GM18507 (cell line): ENCODE measurements at places on chromosomes 2 and 18.

- no peak for DNase-seq
Measured at GRCh38 chr2:240336820-240337427, 98.5 kb upstream of the GPC1 start.

DNA sequence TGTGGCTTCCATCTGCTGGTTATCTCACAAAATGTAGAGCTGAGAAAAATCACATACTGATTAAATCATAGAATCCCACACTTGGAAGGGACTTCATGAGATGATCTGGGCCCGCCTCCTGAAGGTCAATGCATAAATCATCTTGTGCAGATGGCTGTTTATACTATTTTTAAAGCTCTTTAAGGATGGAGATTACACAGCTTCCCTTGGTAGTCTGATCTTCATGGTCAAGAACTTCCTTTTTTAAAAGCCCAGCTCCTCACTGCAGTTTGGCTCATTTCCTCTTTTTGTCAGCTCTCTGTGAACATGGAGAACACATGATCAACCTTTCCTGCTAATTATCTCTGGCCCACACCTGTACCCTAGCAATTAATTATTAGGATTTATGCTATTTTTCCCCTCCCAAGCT is 25.9 kb downstream of the GCG start:
- peak; percentile 9 for DNase-seq

DNA sequence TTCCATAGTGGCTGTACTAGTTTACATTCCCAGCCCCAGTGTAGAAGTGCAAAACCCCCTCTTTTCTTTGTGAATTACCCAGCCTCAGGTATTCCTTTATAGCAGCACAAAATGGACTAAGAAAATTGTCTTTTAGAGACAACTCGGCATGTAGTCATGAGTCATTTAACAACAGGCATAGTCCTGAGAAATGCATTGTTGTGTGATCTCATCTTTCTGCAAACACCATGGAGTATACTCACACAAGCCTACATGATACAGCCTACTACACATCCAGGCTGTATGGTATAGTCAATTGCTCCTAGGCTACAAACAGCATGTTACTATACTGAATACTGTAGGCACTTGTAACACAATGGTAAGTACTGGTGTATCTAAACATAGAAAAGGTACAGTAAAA is 44.4 kb upstream of the MBP start:
- no peak for DNase-seq

- DNase-seq, result no peak
Measured at GRCh38 chr2:86012007-86012712, 93.5 kb downstream of the POLR1A start.

- no peak for DNase-seq
Measured at GRCh38 chr2:79512442-79513401, at the start of gene CTNNA2. TSS of gene CTNNA2 (plus strand) at chr2:79513051.

DNA sequence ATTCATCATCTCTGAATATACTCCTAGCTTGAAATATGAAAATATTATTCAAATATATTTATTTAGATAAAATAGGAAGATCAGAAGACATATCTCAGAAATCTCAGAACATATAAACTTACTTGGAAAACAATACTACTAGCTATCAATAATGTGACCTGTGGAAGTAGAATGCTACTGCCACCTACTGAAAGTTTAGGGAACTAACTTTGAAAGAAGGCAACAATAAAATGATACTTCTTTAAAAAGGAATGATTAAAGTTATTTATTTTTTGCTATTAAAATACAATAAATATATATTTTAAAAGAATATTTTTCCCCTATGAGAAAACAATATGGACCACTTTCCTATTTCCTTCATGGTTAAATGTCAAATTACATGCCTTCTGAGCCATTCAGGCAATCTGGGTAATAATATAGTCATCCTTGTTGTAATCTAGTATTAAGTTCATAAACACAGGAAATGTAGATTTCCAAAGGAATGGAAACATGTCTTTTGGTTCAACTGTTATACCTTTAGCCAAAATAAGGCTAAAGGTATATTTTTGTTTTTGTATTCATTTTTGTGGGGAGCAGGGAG is 26.0 kb downstream of the ACADL start:
- DNase-seq, result no peak

GRCh38 chr18:43931439-43931838 is 654.1 kb upstream of the SYT4 start:
- DNase-seq, result no peak

DNA sequence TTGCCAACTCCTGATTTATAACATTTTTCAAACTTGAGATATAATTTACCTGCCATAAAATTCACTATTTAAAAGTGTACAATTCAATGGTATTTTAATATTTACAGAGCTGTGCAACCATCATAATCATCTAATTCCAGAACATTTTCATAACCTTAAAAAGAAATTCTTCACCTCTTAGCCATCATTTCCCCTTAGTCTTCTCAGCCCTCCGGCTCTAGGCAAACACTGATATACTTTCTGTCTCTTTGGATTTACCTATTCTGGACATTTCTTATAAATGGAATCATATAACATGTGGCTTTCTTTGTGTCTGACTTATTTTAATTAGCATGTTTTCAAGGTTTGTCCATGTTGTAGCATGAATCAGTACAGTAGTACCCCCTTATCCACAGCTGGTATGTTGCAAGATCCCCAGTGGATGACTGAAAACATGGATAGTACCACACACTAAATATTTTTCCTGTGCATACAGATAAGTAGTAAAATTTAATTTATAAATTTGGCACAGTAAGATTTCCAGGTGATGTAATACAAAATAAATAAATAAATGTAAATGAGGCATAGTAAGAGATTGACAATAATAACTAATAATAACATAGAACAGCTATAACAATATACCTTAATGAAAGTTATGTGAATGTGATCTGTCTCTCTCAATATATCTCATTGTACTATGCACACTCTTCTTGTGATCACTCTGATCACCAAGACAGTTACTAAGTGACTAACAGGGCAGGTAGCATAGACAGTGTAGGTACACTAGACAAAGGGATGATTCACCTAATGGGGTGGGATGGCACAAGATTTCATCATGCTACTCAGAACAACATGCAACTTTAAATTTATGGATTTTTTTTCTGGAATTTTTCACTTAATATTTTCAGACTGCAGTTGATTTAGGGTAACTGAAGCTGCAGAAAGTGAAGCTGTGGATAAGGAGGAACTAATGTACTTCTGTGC is 73.1 kb downstream of the RAB3GAP1 start:
- DNase-seq, result no peak

DNA sequence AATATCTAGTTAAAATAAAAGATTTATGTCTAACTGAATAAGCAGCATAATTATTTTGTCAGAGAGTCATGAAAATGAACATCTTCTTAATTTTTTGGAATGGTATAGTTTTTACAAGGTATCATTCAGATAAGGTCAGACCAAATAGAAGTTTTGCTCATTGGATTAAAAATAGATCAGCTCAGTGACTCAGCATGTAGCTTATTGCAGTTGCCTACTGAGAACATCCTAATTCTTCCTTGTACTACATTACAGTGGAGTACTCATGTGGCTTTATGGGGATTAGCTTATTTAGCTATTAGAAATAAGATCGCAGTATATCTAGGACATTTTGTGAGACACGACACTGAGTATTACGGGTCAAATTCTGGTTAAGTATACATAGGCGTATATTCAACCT is 38.2 kb upstream of the PPM1B start:
- no peak for DNase-seq

GRCh38 chr2:97645112-97645694 is 659 bp upstream of the COX5B start:
- DNase-seq, result no peak

- no peak for DNase-seq
Measured at GRCh38 chr2:102033031-102033749, 41.4 kb downstream of the IL1R2 start.

DNA sequence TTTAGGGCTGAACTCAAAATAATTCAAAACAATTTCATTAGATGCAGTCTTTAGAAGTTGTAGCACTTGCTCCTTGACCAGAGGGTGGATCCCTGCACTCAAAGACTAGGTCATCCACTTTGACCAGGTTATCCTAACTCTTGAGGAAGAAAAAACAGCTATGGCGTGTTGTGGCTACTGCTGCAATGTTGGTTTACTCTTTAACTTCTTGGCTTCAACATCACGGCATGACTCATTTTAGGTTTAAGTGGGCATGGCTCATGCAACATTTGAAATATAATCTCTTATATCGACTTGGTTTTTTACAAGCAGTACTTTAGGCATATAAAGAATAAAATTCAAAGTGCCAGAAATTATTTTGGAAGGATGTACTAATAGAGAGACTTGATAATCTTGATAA is 35.4 kb downstream of the ANKRD29 start:
- DNase-seq, result no peak

DNA sequence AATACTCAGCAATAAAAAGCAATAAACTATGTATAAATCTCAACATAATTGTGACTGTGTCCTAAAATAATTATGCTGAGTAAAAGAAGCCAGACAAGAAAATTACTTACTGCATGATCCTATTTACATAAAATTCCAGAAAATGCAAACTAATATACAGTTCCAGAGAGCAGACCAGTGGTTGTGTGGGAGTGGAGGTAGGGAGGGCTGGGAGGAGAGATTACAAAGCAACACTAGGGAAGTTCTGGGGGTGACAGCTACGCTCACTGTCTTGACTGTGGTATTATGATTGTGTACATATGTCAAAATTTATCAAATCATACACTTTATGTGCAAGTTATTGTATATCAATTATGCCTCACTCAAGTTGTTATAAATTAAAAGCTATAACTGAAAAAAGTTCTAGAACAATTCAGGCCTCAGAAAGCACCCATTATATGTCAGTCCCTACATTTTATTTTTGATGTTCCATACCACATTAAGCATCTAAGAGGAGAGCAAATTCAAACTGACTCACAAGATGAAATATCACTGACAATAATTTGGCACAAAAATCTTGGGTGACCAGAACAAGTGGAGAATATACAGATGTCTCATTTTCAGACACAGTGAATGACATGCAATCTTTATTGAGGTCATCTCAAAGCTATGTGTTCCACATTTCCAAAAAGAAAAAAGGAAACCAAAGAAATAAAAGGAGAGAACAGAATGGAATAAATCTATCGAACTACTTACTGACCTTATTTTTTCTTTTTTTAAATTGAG is 85.1 kb downstream of the ANTXR1 start:
- no peak for DNase-seq

DNA sequence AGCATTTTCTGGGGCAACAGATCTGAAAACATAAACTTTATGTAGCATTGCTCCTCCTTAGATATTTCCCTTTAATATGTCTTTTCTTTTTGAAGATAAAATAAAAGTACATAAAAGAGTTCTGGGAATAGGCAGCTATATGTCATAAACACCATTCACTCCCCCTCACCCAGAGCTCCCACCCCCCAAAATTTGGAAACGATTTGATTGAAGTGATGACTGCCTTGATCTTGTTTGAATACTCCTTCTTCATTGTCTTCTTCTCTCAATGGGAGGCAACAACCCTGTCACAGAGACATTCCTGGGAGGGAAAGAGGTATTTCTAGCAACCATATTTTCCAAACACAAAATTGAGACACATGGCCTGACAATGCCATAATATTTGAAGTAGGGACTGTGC is 369.3 kb downstream of the ARHGAP15 start:
- no peak for DNase-seq

GRCh38 chr18:44823286-44823685 is 142.6 kb downstream of the SETBP1 start:
- DNase-seq, result no peak

DNA sequence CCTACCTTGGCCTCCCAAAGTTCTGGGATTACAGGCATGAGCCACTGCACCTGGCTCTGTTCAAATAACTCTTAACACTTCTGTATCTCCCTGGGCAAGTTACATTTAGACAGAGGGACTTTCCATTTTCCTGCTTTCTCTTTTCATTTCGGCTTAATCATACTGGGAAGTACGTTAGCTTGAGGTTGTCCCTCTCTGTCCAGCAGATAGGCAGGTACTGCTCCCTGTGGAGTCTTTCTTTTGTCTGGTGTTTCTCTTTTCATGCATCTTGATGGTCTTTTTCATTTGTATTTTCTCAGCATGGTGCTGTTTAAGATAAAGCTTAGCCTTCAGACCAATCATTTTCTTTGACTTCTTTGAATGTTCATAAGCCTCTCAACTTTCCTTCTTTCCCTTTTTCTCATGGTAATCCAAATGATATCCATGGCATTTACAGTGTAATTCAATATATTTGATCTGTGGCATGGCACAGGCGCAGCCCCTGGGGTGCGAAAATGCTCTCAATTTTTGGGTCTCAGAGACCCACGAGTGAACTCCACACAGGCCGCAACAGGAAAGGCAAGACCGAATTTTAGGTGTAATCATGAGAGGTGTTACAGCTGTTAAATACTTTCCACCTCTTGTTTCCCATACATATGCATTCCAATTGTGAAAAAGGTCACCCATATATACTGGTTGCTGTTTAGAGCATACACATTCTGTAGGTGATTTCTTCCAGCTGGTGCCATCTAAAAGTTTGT is 99.9 kb upstream of the MYO3B start:
- no peak for DNase-seq

GRCh38 chr18:12340945-12341660 is 33.1 kb downstream of the TUBB6 start:
- no peak for DNase-seq

GRCh38 chr2:37585295-37585908 is 86.0 kb downstream of the CDC42EP3 start:
- DNase-seq, result no peak

DNA sequence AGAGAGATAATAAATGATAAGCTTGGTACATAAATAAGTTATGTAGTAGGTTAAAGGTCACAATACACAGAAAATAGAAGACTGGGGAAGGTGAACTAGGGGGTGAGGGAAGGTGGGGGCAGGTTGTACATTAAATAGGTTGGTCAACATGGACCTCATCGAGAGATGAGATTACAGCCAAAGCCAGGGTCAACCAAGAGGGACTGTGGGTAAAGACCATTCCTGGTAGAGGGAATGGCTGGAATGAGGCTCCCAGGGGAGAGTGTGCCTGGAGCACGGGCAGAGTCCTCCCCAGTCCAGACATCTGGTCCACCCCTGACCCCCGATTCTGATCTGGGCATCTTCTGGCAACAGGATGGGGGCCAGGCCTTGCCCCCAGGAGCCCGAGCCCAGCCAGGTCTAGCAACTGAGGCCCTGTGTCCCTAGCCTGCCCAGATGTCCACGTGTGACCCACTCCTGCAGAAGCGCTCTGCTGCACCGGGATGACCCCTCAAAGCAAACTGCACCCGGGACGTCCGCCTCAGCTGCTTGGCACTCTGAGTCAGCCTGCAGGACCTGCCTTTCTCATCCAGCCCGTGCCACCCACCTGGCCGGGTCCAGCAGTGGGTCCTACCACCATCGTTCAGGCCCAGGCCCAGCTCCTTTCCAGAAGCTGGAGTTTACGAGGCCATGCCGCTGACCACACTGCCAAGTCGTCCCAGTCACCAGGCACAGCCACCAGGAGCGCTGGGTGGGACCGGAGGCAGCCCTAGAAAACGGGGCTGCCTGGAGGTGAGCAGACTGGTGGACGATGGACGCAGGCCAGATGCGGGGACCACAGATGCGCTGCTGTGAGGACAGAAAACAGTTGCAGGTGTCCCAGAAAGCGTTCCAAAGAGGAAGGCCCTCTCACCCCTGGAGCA is 56.2 kb upstream of the ID2 start:
- no peak for DNase-seq

- peak; percentile 14 for DNase-seq
Measured at GRCh38 chr2:213934560-213934959, 476.3 kb upstream of the VWC2L start.
